Hematopoietic multipotent progenitor cell (in vitro differentiated cells): ENCODE measurements at places on chromosomes 7 and 10.
A peak's percentile ranks its signal among the peaks of the same experiment; 100 is the strongest.

- no peak for DNase-seq
Observed at GRCh38 chr10:14244801-14245211, 85.9 kb downstream of the FRMD4A start.

DNA sequence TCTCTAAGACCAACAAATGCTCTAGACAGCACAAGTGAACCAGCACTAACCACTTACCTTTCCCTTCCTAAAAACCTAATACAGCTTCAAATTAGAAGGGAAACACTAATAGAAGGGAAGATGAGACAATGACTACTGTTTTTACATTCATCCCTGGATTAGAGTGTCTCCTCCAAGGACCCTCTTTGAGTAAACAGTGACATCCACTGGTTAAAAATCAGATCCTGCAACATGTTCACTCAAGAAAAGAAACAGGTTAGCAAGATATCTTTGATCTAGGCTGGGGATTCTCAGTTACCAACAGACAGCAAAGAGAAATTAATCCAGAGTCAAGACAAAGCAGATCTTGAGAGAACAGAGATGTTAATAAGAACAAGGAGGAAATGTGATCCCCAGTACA is 177.7 kb upstream of the GHITM start:
- DNase-seq, result no peak

DNA sequence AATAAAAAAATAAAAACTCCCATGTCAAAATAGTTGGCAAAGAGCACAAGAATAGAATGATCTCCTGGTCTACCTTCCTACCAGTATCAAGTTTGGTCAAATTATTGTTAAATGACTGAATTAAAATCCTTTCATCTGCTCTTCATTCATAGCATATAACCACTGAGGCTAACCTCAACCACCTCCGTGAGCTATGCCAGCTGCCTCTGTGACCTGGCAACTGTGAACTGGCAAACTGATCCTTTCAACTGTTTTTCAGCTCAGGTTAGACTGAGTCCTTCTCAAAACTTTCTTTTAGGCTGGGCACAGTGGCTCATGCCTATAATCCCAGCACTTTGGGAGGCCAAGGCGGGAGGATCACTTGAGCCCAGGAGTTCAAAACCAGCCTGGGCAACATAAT is 36.1 kb downstream of the NUDCD3 start:
- no peak for DNase-seq

- DNase-seq, result no peak
Observed at GRCh38 chr7:90747516-90747915, 151.4 kb downstream of the CDK14 start.

DNA sequence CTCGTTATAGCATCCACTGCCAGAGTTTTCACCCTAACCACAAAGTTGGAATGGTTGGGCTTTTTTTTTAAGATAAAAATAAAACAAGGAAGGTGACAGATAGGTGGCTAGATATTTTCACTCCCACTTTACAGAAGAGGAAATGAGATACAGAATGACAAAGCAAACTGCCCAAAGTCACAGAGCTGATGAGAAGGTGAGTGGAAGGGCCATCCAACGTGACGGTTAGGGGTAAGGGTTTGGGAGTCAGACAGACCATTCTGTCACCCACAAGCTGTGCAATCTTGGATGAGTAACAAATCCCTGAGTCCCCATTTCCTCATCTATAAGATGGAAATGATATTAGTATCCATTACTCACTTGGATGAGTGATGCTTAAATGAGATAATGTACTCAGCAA is 106.9 kb upstream of the PDLIM1 start:
- no peak for DNase-seq

DNA sequence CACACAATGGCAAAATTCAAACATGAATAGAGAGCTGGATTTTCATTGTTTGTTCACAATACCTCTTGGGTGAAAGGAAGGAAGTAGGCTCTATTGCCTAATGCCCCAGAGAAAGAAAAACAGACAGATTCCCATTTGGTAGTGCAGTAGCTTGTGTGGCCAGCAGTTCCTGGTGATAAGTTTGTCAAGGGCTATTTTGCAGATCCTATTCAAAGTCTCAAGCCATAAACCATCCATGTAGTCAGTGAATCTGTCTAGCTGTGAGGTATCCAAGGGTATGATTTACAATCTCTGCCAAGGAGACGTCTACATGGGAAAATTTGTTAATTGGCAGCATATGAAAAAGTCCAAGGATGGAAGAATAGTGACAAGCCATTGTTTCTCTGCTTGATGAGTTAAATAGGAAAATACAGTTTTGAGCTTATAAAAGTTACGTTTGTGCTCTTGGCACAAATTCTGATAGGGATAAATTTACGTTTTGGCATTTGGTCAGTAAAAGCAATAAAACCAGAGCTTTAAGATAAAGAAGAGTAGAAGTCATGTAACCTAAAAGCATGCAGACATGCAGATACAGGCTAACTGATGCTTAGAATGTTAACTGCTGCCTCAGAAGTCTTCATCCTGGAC is 269.1 kb downstream of the GATA3 start:
- DNase-seq, result no peak

GRCh38 chr7:39145283-39145682 is 167.6 kb downstream of the POU6F2 start:
- no peak for DNase-seq

DNA sequence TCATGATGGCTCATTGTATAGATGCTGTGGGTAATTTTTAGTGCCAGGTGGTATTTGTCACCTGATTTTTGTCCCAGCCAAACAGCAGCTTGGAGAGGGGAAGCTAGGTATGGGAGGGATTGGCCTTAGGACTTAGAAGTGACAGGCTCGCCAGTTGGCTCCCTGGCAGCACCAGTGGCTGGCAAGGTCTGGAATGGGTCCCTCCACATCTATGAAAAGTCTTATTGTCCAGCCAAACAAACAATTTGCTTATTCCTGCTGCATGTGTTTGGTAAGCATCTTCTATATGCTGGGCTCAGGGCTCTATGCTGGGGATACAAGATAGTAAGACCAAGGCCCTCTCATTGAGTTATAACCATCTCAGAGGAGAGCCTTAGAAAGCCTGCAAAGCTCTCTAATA is 42.5 kb downstream of the SORCS3 start:
- DNase-seq, result no peak

GRCh38 chr7:149459540-149460452 is 1.1 kb downstream of the ZNF777 start:
- DNase-seq, result peak; percentile 14

DNA sequence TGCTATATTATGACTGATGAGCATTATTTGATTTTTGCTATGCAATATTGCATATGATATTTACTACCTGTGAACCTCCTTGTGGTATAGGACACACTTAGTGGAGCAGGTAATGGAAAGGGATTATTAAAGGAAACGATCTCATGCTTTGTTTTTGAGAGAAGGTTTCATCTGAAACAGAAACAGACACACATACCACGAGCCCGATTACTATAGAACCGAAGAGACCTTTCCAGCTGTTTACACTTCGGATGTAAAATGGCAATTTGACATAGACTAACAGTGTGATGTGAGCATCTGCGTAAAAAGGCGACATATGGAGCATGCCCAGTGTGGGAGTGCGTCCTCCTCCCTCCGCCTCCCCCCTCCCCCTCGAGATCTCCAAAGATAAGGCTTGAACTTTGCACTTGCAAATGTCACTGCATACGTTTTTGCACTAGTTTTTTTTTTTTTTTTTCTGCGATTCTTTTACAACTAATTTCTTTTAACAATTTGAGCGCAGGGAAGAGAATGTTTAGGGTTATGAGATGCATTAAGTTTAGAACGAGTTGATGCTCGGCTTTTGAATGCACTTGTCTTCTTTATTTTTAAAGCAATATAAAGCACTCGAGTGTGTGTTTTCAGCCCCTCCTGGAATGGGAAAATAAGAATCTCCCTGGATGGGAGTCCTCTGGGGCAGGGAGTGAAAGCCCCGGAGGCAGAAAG is 251.0 kb downstream of the NSUN6 start:
- peak; percentile 19 for DNase-seq

- DNase-seq, result no peak
Observed at GRCh38 chr7:121793716-121794115, 79.2 kb upstream of the PTPRZ1 start.

DNA sequence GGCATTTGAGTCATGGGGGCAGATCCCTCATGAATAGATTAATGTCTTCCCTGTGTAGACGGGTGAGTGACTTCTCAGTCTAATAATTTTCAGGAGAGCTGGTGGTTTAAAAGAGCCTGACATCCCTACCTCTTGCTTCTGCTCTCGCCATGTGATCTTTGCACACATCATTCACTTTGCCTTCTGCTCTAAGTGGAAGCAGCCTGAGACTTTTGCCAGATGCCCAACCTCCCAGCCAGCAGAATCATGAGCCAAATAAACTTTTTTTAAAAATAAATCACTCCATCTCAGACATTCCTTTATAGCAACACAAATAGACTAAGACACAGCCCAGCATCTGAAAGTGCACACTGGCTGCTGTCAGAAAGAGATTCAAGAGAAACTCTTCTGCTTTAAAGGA is 155.2 kb downstream of the ZNF365 start:
- DNase-seq, result no peak

DNA sequence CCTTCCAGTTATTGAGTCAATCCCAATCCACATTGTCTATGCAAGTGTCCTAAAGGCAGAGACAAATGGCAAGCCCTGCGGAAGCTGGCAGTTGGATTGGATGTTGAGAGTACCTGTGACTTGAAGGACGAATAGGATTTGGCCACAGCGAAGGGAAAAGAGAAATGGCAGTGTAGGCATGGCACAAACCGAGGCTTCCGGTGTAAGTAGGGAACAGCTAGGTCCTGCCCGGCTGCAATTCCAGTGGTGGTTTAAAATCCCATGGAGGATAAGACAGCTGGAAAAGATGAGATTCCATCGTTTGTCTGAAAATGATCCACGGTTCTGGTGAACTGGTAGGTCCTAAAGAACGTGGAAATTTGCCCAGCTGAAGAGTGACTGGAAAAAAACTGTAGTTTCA is 296.2 kb downstream of the TCERG1L start:
- DNase-seq, result no peak

GRCh38 chr7:127347567-127348246 is 44.8 kb downstream of the ZNF800 start:
- DNase-seq, result peak; percentile 72

GRCh38 chr10:43209074-43209455 is 57.8 kb downstream of the RASGEF1A start:
- DNase-seq, result no peak

DNA sequence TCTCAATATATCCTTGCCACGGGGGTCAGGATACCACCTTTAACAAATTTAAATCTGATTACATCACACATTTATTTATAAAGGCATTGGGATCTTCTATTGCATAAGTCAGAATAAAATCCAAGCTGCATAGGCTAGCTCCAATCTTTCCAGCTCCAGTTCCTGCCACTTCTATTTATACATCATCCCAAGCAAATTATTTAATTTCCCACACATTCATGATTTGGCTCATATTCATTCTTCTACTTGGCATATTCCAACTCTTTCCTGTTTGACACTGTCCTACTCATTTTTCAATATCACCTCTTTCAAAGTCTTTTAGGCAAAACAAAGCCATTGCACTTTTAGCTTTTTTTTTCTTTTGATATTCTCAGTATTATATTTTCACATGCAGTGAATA is 579.0 kb upstream of the FZD8 start:
- no peak for DNase-seq

- DNase-seq, result no peak
Observed at GRCh38 chr10:96025566-96025965, 17.8 kb upstream of the CCNJ start.

DNA sequence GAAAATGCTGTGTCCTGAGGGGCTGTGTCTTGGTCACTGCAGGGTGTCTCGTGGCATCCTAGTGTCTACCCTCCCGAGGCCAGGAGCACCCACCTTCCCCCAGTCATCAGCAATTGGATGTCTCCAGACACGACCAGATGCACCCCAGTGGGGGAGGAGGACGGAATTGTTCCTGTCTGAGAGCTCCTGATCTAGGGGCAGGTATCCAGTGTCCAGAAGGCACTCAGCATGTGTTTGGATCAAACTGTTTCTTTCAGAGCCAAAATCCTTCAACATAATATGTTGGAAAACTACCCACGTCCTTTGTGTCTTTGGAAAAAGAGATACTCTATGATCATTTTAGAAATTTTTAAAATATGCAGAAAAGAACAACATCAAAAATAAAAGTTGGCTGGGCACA is 16.9 kb downstream of the PRKRIP1 start:
- no peak for DNase-seq

DNA sequence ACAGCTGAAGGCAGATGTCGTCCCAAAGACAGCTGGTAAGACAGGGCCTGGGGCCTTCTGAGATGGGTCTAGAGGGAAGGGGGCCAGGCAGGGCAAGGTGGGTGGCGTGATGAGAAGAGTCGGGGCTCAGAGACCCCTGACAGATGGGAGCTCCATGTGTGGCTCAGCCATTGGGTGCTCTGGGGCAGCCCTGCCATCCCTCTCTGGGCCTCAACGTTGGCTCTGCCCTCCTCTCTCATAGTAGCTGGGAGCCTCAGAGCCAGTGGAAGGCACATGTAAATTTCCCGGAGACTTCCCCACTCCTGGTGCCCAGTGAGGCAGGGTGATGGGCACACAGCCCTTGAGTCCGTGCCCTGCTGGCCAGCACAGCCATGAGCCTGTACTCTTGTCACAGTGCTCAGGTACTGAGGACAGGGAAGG is 1.8 kb downstream of the PPIF start:
- no peak for DNase-seq
